ENCODE measurements at places on chromosomes 13 and 19.

DNA sequence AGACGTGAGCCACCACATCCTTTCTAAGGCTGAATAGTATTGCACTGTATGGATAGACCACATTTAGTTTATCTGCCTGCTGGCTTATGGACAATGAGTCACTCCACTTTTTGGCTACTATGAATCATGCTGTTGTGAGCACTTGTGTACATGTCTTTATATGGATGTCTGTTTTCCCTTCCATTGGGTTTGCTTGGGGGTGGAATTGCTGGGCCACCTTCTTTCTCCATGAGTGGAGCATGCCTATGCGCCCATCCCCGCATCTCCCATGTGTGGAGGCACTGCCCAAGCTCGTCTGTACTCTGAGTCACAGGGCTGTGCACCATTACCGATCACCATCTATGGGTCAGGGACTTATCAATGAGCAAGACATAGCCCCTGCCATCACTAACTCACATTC lies 127.2 kb upstream of the GJB6 start:
- DNase-seq, result peak; percentile 98

- no peak for DNase-seq
Measured at GRCh38 chr13:95480131-95480545, 72.4 kb upstream of the CLDN10 start.

GRCh38 chr13:26254583-26255111 lies 718 bp downstream of the CDK8 start:
- peak; percentile 69 for DNase-seq

GRCh38 chr19:18120127-18120526 lies 22.5 kb downstream of the MAST3 start:
- no peak for DNase-seq

DNA sequence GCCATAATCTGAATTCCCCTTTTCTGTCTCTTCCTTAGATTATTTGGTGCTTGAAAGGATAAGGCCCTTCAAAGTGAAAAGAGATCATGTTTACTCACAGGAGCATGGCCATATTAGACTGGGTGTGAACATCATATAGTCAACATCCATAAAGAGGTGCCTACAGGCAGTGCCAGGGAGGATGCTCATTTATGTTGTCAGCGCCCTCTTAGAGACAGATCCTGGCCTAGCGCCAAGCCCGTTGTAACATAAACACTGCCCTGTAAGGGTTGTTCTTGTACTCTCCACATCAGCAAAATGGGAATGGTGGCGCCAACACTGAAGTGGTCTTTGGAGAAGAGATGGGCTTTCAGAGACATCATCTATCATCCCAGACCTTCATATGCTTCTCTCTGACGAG lies 16.1 kb downstream of the PCDH8 start:
- DNase-seq, result no peak

Data from kidney tubule cell (primary cell).